Panc1 (cell line): ENCODE measurements at places on chromosomes 11 and 22. TPM values are rescaled to one million over a fixed set of nuclear protein-coding genes. Genes with fewer than 3 reads are reported as not detected.

GRCh38 chr11:73241300-73241699 is 23.2 kb downstream of the P2RY2 start:
- no peak for DNase-seq

CACNA1I gene
- 0.23 TPM for total RNA-seq

GRCh38 chr22:50157709-50158375 is 12.7 kb upstream of the PANX2 start:
- DNase-seq = no peak

DNA sequence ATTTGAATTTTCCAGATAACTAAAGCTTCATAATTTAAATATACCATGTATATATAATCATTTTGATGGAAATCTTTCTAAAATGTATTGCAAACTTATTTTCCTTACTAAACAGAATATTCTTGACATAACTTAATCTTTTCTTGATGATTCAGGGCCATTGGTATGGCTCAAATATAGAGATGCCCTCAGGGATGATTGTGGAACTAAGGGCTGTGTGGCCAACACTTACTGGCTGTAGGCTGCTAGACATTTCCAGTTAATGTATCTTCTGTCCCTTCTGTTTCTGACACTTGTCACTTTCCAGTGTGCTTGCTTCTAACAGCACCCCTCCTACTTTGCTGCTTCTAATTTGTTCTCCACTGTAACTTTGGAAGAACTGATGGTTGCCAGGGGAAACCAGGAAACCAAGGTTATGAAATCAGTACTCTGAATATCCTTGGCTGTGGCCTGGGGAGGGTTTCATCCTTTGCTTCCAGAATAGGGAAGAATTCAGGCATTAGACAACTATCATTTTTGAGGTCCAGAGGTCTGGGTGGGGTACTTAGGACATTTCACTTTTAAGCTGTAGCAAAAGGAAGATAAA is 697.2 kb downstream of the ETS1 start:
- DNase-seq = no peak
